ENCODE measurements at places on chromosomes 16 and 17.

DNA sequence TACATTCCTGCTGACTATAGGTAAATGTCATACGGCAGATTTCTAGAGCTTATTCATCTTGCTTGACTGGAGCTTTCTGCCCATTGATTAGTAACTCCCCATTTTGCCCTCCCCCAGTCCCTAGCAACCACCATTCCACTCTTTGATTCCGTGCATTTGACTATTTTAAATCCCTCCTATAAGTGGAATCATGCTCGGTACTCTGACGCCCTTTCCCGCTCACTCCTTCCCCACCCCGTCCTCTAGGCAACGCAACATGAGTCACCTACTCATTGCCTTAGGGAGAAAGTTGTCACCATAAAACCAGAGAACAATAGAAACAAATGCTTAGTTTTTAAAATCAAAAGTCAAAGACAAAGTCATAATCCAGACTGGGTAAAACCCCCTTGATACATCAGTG is 45.5 kb upstream of the RBBP6 start:
- DNase-seq = no peak

GRCh38 chr16:59545721-59546120 is 811.6 kb upstream of the GOT2 start:
- DNase-seq = no peak

GRCh38 chr16:46813611-46814010 is 17.4 kb downstream of the C16orf87 start:
- no peak for DNase-seq

DNA sequence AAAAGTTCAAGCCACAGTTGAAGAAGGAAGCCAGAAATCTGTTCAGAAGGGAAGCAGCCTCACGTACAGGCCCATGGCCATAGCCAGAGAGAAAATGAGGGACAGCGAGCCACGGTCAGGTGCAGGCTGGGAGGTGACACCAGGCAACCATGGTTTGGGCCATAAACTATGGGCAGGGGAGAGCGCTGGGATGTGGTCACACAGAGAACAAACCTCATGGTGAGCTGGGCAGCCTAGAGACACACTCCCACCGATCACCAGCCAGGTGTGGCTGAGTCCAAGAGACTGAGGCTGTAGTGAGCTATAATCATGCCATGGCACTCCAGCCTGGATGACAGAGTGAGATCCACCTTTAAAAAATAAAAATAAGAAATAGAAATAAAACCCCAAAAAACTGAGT is 76.5 kb downstream of the NETO2 start:
- no peak for DNase-seq

DNA sequence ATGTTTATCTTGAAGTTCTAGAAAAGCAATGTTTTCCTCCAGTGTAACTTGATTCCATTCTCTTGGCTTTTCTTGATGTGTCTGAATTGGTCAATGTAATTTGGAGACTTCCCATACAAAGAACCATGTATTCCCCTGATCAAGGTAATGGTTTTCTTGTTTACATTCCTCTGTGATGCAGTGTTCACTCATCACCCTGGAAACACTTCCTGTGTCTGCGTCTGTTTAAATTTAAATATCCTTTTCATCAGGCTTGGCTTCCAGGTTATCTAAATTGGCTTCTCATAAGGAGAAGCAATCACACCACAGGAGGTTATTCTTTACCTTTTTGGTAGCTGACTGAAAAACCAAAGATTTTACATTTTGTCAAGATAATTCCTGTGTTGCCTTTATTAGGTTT is 237.3 kb upstream of the WSCD1 start:
- no peak for DNase-seq

DNA sequence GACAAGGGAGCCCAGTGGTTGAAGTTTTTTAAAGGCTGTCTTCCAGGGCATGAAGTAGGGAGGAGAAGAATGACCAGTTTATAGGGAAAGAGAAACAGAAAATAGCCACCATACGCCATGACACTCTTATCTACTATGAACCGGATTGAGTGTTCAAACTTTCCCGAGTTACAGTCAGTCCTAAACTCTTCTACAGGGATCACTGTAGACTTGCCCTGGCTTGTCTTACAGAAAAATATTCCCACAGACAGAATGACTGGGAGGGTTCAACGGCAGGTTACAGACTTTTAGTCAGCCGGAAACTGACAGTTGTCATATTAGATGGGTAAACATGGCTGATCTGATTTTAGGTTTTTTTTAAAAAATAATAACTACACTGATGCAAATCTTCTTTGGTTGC is 662.5 kb upstream of the SOX9 start:
- no peak for DNase-seq

DNA sequence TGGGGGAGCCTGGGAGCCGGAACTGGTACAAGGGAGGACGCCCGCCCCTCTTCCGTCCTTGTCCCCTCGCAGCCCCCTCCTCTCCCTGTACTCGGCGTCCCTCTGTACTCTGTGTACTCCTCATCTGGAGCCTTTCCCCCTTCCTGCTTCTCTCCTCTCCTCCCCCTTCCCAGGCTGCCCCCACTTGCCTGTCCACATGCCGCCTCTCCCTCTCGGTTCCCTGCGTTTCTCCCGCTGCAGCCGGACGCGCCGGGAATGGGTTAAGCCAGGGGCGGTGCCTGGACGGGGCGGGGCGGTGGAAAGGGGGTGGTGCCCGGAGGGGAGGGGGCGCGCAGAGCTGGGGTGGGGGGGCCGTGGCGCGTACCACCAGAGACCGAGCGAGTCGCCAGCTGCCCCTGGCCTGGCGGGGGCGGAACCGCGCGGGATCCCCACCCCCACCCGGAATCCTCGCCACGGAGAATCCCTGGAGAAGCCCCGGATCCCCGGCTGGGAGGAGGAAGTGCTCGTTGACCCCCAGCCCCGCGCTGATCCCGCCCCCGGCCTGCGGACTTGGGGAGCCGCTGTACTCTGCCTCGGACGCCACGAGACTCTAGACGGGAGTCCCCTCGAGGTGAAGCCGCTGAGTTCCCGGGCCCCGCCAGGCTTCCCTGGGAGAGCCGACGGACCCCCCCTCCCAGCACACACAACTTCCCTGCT is 22.6 kb downstream of the GJD3 start:
- no peak for DNase-seq

DNA sequence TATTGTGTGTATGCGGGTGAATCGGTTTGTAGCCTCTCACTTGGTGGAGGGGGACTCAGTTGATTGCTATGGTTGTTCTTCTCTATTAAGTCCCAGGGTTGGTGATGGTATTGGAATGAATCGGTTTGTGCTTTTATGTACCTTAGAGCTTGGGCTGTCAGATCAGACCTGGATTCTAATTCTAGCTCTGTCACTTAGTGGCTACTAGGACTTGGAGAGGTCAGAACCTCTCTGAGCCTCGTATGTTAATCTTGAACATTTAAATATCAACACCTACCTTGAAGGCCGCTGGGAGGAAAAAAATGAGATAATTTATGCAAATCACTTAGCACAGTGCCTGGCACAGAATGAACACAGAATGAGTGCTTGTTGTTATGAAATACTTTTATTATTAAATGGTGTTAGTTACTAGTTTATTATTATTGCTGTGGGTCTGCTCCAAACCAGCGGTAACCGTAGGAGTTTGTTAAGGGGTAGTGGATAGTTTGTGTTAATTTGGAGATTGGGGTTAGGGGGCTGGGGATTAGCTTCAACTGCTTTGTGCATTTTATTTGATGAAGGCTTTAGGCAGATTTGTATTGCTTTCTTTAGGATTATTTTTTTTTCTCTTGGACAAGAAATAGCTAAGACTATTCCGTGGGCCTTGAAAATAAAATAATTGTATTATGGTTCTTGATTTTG is 3.5 kb downstream of the KDM6B start:
- no peak for DNase-seq

- no peak for DNase-seq
Measured at GRCh38 chr16:21101631-21102420, 48.8 kb downstream of the DNAH3 start.

DNA sequence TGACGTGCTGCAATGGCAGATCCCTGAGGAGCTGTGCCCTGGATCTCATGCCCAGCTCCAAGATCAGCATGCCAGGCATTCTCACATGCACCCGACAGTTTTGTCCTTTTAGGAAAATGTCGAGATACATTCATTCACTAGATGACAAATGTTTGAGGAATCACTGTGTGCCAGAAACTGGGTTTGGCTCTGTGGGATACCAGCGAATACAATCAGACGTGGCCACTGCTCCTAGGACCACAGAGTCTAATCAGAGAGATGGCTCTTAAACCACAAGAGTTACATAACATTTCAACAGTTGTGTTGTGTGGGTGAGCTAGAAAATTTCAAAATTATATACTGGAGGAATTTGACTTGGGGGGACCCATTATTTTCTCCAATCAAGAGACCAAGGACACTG is 579.7 kb downstream of the CDH13 start:
- DNase-seq = no peak

All from NCI-H2107 (cell line).